ENCODE measurements at places on chromosomes 12 and 14.
A peak's percentile ranks its signal among the peaks of the same experiment; 100 is the strongest.

DNA sequence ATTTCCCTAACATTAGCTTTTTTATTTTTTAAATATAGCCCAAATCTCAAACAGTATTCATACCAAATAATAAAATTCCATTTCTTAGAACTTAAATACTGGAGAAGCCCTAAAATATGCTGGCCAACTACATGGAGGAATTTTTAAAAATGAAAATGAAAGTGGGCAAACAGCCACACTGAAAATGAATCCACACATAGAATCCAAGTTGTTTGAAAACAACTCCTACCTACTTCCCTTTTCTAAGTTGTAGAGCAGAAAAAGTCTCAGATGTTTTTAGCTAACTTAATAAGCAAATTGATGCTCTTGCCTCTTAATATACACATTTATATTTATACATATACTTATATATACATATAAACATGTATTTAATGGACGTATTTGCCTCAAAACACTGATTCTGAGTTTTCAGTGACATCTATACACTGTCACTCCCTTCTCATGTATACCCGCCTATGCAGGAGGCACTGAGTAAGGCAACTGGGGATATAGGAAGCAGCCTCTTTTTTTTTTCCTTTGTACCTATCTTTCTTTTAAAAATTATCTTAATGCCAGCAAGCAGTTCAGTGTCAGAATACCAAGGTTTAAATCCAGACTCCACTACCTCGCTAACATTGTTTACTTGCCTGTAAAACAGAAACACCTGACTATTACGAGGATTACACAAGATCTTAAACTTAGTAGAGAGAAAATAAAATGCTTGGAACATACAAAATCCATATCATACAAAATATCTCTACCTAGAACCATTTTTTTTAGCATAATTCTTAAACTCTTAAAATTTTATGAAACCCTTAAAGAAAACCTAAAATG is 13.3 kb downstream of the DICER1 start:
- DNase-seq, result no peak

- no peak for DNase-seq
Observed at GRCh38 chr12:101862245-101862644, 15.1 kb upstream of the DRAM1 start.

DNA sequence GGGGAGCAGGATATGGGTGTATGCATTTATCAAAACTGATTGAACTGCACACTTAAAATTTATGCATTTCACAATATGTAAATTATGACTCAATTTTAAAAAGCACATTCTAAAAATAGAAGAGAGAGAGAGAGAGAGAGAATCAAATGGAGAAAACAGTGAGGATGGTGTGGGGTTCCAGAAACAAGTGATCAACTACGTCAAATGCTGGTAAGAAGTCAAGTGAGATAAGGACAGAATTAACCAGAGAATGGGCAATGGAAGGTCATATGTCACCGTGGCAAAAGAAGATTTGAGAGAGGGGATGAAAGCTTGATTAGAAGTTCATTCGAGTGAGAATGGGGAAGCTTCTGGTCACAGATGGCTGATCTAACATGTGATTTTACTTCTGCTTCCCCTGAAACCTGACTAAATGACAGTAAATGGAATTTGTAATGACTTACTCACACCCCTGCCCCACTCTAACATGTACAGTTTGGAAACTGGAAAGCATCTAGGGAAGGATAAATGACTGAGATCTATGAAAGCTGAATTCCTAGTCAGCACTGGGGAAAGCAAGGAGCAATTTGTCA is 276.5 kb upstream of the AMIGO2 start:
- no peak for DNase-seq

- no peak for DNase-seq
Observed at GRCh38 chr14:72947366-72948160, 21.3 kb downstream of the DCAF4 start.

DNA sequence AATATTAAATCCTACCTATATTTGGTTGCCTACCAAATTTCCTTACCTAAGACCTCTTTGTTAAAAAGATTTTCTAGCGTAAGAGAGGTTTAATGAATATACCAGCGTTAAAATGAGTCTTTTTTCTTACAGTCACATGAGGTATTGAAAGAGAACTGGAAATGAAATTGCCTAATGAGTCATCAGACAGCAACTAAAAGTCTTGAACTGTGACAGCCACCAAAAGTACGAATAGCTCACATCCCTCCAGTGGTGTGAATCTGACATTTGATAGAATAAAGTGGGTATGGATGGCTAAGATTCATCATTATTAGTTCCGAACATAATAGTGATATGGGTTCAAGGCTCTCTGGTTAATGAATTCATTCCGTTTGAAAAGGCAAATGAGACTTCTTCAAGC is 1297.3 kb downstream of the AACS start:
- no peak for DNase-seq

DNA sequence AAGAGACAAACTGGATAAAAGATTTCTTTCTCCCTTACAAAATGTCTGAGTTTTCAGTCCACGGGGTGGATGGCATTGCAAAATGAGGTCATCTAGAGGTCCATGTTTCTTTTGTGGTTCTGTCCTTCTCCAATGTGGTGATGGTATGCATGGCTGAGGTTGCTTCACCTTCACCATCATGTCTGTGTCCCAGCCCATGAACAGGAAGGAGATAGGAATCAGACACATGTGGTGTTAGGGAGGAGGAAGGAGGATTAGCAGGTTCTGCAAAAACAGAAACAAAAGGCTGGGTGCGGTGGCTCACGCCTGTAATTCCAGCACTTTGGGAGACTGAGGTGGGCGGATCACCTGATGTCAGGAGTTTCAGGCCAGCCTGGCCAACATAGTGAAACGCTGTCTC is 11.0 kb upstream of the AEBP2 start:
- DNase-seq, result no peak

- DNase-seq, result no peak
Observed at GRCh38 chr12:79933532-79934264, 1.2 kb downstream of the PPP1R12A start.

DNA sequence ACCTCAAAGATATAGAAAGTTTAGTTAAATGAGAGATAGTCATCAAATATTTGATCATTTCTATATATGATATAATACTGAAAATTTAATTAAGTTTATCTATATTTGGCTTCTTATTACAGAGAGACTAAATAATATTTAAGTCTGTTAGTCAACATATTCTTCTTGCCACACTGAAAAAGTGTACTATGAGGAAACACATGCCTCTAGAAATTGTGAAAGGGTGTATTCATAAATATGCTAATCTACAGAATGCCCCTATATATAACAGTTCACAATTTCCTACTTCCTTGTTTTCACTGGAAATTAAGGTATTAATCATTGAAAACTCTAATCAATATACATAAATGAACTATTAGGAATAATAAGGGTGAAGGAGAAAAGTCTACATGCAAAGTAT is 31.4 kb upstream of the ETV6 start:
- no peak for DNase-seq

GRCh38 chr12:32507942-32508320 is 108.6 kb downstream of the FGD4 start:
- DNase-seq, result no peak

- peak; percentile 66 for DNase-seq
Observed at GRCh38 chr12:57726151-57726883, 12.2 kb downstream of the AGAP2 start.

DNA sequence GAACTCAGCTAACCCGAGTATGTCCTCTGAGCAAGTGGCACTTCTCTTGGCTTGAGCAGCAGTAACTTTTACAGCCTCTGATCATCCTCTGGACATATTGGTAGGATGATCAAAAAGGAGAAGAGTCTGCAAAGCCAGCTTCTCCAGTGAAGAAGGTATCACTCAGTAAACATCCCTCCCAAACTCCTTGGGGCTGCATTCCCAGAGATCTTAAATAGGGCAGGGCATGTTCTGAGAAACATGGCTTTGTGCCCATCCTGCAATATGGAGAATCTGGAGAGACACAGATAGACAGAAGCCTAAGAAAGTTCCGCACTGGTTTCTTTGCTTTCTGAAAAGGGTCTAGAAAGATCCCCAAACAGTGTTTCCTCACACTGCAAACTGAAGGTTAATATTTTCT is 65.4 kb downstream of the RBM19 start:
- DNase-seq, result no peak

DNA sequence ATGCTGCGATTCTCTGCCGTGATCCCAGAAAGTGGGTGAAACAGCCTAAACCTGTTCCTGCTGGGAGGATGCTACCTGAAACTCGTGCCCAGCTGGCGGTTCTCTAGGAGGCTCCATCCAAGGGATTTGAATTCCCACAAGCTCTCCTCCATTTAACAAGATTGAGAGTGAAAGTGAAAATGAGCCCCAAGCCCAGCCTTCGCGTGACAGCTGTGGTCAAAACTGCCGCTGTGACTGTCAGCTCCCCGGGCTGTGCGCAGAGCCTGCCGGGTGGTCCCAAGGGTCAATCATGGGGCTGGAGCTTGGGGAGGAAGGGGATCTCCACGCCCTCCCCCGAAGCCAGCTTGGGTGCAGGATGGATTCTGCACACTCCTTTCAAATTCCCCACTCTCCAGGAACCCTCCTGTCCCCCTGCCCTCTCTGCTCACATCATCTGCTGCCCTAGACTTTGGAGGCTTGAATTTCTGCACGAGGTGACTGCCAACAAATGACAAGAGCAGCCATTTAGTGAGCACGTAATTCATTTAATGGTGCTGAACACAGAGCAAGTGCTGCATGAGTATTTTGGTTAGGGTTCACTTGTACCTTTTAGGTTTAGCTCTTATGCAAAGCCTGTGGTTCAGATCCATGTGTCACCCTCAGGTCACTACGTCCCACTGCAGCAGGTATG is 5.3 kb downstream of the ASB2 start:
- no peak for DNase-seq

DNA sequence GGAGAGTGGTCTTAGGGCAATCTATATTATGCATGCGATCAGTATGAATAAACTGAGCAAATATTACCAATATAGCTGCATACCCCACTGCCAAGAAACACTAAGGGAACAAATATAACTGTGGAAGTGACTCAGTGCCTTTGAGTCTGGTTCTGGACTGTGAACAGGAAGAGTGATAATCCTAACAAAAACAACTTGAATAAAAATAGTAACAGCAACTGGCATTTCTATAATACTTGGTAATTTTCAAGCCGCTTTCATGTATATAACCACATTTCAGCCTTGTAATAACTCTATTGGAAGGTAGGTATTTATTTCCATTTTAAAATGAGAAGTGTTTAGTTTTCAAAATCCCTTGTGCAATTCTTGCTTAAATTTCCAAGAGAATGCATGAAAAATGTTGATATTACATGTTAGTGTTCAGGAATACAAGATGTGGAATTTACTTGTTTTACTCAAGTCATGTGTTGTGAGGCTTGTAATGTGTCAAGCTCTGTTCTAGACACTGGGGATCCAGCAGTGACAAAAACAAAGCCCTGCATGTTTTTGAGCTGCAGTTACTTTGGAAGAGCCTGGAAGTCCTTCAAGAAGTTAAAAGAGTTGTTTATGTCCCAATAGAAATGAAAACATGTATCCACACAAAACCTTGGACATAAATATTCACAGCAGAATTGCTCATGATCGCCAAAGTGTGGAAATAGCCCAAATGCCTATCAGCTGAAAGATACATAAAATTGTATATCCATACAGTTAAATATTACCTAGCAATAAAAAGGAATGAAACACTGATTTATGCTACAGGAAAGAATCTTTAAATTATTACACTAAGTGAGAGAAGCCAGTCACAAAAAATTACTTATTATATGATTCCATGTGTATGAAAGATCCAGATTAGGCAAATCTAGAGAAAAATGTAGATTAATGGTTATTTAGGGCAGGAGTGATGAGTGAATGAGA is 338.1 kb upstream of the TMEM132C start:
- DNase-seq, result no peak

- DNase-seq, result no peak
Observed at GRCh38 chr14:31336646-31337045, 83.7 kb downstream of the HEATR5A start.

DNA sequence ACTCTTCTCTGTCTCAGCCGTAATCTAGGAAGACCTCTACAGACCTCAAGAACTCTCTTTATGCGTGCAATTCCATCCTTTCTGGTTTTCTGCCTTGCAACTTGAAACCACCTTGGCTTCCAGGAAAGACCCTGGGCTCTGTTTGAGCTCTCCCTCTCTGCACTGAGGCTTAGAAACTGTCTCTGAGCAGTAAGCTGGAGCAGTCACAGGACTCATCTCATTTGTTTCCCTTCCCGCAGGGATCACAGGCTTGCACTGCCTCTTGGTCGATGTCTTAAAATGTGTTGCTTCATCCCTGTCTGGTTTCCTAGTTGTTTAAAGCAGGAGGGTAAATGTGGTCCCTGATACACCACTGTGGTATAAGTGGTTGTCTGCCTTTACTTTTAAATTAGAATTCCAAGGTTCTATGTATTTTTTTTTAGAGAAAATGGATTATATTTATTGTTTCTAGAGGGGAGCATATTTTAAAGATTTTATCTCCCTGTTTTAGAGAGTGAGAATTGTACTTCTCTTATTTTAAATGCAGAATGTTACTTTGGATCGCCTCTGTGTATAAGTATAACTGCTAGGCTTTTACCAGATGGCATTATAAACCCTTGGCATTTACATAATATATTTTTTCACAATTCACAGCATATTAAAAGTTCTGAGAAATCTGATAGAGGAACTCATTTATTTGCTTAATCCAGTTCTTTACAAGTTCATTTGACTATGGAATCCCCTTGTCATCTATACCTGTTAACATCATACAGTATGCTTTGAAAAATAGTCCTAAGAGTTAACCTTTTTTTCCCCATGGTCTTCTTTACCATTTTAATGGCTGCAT is 26.4 kb downstream of the EID3 start:
- DNase-seq, result no peak

- DNase-seq, result no peak
Observed at GRCh38 chr12:47311568-47311967, 231.8 kb upstream of the AMIGO2 start.

DNA sequence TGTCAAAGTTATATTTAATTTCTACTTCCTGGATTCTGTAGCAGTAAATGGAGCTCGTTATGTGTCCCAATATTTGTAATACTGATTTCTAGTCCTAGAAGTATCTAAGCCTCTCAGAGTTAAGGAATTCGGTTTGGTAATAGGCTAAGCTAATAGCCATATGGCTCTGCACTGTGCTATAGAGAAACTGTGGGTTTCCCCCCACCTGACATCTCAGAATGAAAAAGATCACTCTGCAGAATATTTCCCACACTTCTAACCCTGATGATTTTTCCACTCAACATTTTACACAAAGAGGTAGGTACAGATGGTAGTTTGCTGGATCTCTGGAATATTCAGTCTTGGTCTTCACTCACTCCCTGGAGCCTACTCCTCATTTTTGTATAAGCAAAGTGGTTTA is 71.2 kb downstream of the BORCS5 start:
- DNase-seq, result no peak

DNA sequence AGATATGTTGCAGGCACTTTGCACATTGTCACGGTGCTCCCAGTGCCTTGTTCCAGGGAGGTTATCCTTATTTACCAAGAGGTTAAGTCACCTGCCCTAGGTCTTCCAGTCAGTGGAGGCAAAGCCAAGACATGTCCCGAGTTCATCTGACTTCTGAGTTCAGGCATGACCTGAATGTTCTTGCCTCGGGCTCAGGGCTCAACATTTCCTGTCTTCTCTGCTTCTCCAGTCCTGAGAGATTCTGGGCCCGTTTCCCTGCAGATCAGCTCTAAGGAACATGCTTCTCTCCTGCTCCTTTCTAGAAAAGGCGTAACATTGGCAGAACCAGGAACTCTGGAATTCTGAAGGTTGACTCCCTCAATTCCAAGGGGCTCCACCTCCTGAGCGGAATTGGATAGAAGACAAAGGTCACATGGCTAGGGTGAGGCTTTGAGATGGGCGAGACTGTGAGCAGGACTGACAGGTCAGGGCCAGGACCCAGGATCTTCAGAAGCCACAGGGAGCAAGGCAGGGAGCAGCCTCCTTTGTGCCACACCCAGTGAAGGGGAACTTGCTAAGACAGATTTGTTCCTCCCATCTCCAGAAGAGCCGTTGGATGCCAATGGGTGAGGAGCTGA is 19.9 kb downstream of the BDKRB2 start:
- DNase-seq, result no peak
